ENCODE measurements at places on chromosomes 2 and 18.
A peak's percentile ranks its signal among the peaks of the same experiment; 100 is the strongest.

GRCh38 chr2:36433311-36434217 is 78.0 kb downstream of the CRIM1 start:
- DNase-seq: no peak

- DNase-seq: no peak
These were observed 158.7 kb upstream of the CCDC150 start for GRCh38 chr2:196480653-196481323.

GRCh38 chr18:49617329-49617695 is 55.5 kb downstream of the LIPG start:
- DNase-seq: no peak

DNA sequence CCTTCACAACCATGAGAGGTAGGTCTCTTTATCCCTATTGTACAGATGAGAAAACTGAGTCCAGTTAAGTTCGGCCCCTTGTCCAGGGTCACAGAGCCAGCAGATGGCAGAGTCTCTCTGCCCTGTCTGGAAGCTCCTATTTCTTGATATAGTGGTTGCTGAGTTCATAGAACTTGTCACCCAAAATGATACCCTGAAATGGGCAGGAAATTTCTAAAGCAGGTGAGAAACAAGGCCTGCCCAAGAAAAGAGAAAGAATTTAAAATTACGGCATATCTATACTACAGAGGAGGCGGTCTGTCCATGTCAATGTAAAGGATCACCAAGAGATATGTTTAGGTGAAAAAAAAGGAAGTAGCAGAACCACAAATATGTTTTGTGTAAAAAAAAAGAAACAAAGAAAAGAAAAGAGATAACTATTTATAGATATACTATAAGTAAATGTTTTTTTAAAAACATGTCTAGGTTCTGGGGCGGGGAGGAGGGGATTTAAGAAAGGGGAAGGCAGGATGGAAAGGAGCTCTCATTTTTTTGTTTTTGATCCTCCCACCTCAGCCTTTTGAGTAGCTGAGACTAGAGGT is 39.8 kb downstream of the MYO7B start:
- no peak for DNase-seq

GRCh38 chr2:133768658-133769435 is 200.6 kb upstream of the NCKAP5 start:
- no peak for DNase-seq

GRCh38 chr18:70535041-70535440 is 246.2 kb downstream of the SOCS6 start:
- peak; percentile 55 for DNase-seq

GRCh38 chr2:47724221-47724981 is 58.5 kb upstream of the MSH6 start:
- no peak for DNase-seq

GRCh38 chr2:42770288-42771131 is 6.6 kb upstream of the OXER1 start:
- DNase-seq: no peak

- DNase-seq: no peak
These were observed 708 bp downstream of the AGXT start for GRCh38 chr2:240869109-240869955.

- DNase-seq: peak; percentile 26
These were observed 31.3 kb downstream of the ANXA4 start for GRCh38 chr2:69773206-69773605.

GRCh38 chr2:237874585-237875161 is 15.2 kb downstream of the RAMP1 start:
- DNase-seq: no peak
